ENCODE measurements at places on chromosomes 2 and 18.

GRCh38 chr2:227818675-227819397 is 5.2 kb downstream of the CCL20 start:
- no peak for DNase-seq

DNA sequence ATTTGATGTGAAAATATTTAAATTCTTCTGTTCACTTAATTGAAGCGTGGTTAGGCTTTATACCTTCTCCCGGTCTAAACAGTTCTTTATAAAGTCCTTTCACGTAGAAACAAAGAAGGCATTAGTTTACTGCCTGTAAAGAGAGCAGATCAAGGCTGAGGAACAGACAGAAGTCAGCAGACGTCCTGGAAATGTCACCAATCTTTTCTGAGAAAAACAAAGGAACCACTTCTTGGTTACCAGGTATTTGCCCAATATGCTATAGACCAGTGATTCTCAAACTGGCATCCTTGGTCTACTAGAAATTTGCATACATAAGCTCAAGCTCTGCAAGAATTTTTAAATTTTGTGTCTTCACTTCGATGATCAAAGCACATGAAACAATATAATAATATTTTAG is 89.2 kb upstream of the STK17B start:
- no peak for DNase-seq

- DNase-seq: no peak
These were observed 30.0 kb downstream of the VIL1 start for GRCh38 chr2:218448934-218449333.

GRCh38 chr2:28515176-28515751 is 19.4 kb downstream of the PLB1 start:
- DNase-seq: no peak

DNA sequence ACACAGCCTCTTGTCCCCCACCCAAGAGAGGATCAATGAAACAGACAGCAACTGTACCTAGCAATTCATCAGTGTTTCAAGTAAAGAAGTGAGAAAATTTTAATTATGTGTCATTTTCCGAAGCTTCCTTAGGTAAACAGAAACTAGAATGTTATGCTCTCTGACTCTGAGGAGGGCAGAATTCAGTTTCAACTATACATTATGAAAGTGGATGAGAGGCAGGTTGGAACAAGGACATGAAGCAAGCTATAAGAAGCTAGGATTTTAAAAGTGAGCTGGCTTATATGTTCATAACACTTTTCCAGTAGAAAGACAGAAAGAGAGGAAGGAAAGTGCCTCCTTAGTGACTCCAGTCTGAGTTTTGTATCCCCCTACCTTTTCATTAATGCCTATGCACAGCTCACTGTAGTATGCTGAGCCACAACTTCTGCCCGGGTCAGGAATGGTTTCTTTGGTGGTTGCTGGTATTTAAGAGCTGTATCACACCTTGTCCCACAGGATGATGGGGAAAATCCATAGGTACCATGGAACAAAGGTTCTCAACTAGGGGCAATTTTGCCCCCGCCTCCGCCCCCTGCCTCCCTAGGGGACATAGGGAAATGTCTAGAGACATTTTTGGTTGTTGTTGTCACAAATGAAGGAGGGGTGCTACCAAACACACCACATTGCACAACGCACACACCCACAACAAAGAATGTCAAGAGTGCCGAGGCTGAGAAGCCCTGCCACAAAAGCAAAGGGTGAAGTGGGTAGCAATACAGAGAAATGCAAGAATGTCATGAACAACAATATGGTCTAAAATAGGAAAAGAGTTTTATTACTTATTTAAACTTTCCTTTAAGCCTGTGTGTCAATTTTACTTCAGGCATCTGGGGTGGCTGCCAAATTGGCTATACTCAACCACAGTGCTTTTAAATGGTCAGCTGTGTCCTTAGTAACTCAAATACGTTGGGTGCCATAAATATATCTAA is 161.0 kb upstream of the ZFP36L2 start:
- no peak for DNase-seq

GRCh38 chr2:119792907-119793312 is 33.2 kb downstream of the PTPN4 start:
- DNase-seq: no peak

DNA sequence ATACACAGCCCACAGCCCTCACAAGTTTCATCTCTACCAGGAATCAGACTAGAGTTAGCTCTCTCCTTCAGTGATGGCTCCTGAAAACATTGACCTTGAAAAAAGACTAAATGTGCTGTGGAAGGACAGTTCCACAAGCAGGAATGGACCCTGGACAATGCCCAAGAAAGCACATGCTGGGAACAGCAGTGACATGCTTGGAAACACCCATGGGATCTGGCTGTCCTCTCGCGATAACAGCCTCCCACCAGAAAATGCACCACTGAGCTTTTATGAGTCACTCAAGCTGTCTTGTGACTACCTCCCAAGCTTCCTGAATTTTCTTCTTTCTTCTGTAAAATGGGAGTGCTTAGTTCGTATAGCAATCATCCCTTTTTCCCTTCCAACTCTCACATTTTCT is 269.2 kb downstream of the LRATD1 start:
- no peak for DNase-seq

DNA sequence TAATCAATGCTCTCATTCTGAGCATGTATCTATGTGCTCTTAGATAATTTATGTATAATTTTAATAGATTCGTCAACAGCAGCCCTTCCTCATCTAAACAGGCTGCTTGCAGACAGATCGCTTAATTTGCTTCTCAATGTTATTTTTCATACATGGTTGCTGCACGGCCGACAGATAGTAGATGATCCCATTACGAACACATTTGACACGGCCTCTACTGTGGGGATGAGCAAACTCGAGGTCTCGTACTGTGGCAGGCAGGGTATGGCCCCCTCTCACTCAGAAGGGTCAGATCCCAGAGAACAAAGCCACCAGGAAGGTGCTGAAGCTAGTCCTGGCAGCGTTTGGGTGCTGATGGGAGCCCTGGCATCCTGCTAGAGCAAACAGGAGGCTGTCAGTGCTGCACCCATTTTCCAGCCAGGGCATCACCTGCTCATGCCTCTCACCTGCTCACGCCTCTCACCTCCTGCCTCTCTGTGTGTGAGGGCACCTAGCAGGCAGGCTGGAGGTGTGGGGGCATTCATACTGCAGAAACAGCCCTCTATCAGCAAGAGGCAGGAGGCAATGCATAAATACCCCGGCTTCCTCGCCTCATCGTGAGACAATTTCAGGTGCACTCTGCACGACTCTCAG is 80.0 kb downstream of the KLHL29 start:
- DNase-seq: no peak

DNA sequence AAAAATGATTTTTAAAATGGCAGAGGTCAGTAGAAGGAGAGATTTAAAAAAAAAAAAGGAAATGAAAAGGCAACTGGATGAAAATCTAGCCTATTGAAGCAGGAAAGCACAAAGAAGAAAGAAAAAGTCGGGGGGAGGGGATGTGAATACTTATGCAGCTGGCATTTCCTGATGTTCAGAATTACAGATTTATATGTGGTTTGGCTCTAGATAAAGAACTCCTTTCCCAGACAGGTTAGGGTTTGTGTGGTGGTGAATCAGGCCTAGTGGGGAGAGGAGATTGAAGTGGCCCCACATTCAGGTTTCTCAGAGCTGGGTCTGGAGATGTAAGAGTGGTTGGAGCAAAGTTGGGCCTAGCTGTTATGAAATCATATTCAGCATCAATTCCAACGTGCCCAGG is 394.4 kb downstream of the FIGN start:
- no peak for DNase-seq
